ENCODE measurements at places on chromosomes 4 and X.

GRCh38 chrX:44104699-44105098, 131.5 kb upstream of the NDP start:
- DNase-seq: no peak

DNA sequence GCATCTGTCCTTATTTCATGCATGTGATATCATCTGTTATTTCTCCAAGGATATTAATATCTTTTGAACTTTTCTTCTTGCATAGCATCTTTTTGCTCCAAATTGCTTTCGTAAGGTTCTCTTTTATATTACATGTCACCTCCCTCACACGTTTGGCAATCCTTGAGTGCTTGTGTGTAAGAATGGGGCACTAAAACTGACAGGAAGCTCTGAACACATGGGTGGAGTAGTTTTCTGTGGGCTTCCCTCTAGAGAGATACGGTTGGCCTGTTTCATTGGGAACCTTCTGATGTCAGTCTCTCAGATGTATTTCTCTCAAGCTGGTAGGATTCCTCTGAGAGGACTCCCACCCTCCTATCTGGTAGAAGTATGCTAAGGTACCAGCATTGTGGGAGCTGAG, 223.0 kb downstream of the MID1 start:
- no peak for DNase-seq

- DNase-seq: no peak
Measured at GRCh38 chrX:78493180-78493579, 165.8 kb upstream of the CYSLTR1 start.

GRCh38 chrX:150569155-150569477, 695 bp downstream of the MTM1 start:
- no peak for DNase-seq

DNA sequence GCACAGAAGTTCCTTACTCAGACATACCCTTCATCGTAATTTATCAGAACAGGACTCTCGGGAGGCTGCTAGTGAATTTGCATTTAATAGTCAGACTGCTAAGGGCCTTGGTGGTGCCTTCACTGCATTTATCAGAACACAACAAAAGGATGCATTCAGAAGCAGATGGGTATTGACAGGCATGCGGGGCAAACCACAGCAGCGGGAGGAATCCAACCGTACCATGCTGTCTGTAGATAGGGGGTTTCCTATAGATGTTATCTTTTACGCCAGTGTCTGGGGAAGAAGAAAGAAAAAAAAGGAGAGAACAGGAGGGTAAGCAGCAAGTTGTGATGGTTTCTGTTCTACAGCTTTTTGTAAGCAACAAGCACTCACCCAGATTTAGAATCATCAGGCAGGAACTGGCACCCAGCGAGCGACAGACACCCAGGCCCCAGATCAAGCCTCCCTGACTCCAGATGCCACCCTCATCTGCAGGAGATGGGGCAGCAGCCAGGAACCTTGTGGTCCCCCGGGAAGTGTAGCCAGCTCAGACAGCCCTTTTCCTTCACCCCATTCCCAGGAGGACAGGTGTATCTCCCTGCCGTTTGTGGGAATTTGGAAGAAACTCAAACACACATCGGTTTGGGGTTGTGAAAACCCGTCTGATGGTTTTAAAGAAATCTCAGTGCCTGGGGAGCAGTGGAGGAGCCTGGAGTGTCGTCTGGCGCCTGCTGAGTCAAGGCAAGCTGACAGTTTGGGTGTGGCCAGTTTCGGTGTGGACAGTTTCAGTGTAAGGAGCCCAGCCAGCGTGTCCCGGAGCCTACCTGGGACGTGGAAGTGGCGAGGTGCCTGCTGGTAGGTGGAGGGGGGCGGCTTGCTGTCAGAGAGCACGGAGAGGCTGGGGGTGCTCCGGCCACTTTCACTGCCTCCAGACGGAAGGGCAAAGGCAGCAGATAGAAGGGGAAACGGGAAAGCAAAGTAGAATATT, 80.0 kb upstream of the AFAP1 start:
- DNase-seq: peak; percentile 29

- no peak for DNase-seq
Measured at GRCh38 chr4:1512051-1512737, 106.0 kb upstream of the NKX1-1 start.

Data from H54 (cell line).